Activated CD4-positive, alpha-beta T cell treated with anti-CD3 and anti-CD28 coated beads for 4 hours (primary cell): ENCODE measurements at places on chromosomes 4 and X.

- DNase-seq: no peak
Measured at GRCh38 chr4:156085100-156085499, 131.4 kb upstream of the CTSO start.

DNA sequence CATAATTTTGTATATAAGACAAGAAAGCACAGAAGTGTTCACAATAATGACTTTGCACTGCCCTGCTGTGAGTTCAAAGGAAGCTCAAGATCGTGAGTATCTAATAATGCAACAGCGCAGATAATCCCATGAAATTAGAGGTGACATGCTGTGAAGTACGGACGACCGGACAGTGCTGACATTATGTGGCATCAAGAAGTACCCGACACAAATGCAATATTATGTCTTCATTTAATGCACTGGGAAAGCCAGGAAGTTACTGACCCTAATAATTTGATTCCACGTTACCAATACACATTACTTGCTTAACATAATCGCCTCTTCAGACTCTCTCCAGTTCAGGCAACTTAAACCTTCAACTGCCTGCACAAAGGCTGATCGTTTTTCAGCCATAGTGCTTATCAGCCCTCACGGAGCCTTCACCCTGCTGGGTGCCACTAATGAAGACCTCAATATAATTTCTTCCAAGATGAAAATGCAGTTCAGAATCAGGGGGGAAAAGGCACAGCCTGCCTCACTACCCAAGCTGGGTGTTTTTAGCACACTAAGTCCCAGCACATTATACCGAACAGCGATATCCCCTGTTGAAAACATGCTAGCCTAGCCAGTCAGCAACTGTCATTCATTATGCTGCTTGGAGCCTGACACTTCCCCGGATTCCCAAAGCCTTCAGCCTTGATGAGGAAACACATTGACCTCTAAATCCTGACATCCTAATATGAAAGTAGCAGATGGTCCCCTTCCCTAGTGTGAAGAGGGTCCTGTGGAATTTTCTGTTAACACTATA, 56.1 kb downstream of the SLC7A11 start:
- DNase-seq: no peak

DNA sequence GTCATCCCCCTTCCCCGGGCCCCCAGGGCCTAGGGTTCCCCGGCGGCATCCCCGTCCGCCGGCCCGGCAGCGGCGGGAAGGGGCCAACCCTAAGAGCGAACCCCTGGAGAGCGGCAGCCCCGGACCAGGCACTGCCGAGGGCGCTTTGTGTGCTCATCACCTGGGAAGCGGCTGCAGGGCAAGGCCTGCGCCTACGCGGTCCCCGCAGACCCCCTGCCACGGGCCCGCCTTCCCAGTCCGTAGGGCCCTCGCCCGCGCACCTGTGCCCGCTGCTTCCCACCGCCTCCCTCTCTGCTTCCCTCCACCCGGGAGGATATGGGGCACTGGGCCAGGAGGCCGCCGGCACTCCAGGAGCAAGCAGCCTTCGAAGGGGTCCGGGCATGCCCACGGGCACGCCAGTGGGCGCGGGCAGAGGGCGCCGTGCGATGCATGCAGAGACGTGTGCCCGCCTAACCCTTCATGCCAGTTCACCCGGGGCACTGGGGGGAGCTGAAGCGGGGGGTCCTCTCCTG, 2.6 kb downstream of the FLNA start:
- no peak for DNase-seq

- no peak for DNase-seq
Measured at GRCh38 chr4:84924434-84924833, 42.1 kb downstream of the WDFY3 start.

DNA sequence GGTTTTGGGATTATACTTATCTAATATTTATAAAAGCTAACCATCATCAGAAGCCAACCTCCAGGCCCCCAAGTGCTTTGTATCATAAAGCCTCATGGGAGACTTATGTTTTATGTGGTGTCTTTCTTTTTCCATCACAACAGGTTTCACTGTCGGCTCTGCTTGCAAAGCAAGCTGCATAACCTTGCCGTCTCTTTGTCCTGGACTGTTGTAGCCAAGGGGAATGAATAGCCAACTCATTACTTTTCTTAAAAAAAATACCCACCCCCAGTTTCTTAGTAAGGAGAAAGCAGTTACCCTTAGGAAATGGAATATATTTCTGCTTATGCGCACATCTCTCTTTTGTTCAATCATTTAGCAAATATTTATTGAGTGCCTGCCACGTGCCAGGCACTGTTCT, 40.7 kb downstream of the FAM184B start:
- no peak for DNase-seq
